ENCODE measurements at places on chromosomes 5 and 9. TPM values are rescaled to one million over a fixed set of nuclear protein-coding genes. Genes with fewer than 3 reads are reported as not detected.

Gene RANBP3L
- total RNA-seq, result not detected

Gene GABRP
- total RNA-seq, result 0.06 TPM

- DNase-seq, result no peak
Observed at GRCh38 chr9:33042473-33042872, 17.4 kb downstream of the DNAJA1 start.

Gene TSLP
- 0.03 TPM for total RNA-seq

Gene ACTBL2
- total RNA-seq, result 8.7 TPM

- DNase-seq, result no peak
Observed at GRCh38 chr9:34600908-34601307, 11.0 kb downstream of the RPP25L start.

GRCh38 chr5:1445313-1445688 is at the start of gene SLC6A3:
Gene SLC6A3 (minus strand): TSS chr5:1445440. CDS start chr5:1443197, 2,243 bp downstream.
- peak; percentile 19 for DNase-seq

- DNase-seq, result no peak
Observed at GRCh38 chr5:156498226-156498980, 171.4 kb downstream of the SGCD start.

Gene CCDC183
- total RNA-seq, result not detected

- DNase-seq, result no peak
Observed at GRCh38 chr5:158832731-158833130, 267.0 kb downstream of the EBF1 start.

Gene CCDC180
- 1.3 TPM for total RNA-seq

GRCh38 chr9:30815585-30815984 is 1568.9 kb upstream of the ACO1 start:
- no peak for DNase-seq

Gene FAM221B
- total RNA-seq, result not detected

GRCh38 chr9:121269642-121270254 is 1.8 kb downstream of the GSN start:
- no peak for DNase-seq

Gene FOXD4
- total RNA-seq, result not detected

DNA sequence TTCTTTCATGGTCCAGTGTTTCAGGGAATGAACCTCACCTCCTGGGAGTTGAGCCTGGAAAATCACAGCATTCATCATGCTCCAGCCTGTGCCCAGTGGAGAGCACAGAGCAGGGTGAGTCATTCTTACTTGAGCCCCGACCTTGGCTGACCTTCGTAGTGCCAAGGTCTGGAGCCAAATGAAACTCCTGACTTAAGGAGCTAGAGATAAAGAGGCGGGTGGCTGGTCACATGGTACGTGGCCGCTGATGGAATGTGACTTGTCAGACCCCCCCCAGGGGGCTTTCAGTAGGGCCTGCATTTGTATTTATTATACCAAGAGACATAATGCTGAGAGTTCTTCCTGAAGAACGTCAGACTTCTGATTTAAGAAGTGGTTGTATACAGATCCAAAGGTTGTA is 15.0 kb upstream of the PIP5K1B start:
- DNase-seq, result peak; percentile 34

- no peak for DNase-seq
Observed at GRCh38 chr9:121835587-121836365, 184.3 kb downstream of the DAB2IP start.

Measured in Daoy (cell line).